Activated CD4-positive, CD25-positive, alpha-beta regulatory T cell treated with anti-CD3 and anti-CD28 coated beads, Interleukin-2, amount 50 U/mL, for 16 hours (primary cell): ENCODE measurements at places on chromosomes 2 and 18.

- DNase-seq, result no peak
Observed at GRCh38 chr2:36147670-36148390, 207.7 kb upstream of the CRIM1 start.

DNA sequence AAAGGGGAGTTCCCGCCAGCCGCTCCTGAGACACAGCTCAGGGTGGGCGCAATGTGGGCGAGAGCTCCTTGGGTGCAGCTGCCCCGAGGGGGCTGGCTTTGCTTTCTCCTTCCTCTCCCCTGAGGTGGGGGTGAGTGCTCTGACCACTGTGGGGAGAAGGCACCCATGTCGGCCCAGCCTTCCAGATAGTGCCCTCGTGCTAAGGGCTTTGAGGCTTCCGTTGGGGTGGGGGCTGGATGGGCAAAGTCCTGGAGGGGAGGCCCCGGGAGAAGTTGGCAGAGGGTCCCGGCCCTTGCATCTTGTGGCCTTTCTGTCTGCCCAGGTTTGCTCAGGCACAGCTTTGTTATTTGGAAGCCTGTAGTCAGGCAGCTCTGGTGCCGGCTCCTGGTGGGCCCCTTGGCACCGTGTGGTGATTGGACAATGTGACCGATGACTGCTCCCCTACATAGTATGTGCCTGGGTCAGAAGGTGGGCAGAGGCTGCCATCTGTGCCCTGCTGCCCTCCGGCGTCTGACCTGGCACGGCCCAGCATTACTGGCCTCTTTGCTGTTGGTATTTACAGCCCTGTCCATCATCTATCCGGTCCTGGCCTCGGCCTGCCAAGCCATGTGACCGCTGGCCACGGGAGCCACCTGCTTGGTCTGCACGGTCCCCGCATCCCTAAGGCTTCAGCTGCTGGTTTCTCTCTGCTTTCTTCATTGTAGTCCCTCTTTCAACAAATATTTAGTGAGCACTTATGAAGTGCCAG lies 50.8 kb downstream of the TWIST2 start:
- DNase-seq, result no peak

GRCh38 chr2:201347138-201347537 lies 10.0 kb downstream of the FLACC1 start:
- no peak for DNase-seq

- no peak for DNase-seq
Observed at GRCh38 chr18:79248495-79249060, 147.2 kb upstream of the NFATC1 start.

DNA sequence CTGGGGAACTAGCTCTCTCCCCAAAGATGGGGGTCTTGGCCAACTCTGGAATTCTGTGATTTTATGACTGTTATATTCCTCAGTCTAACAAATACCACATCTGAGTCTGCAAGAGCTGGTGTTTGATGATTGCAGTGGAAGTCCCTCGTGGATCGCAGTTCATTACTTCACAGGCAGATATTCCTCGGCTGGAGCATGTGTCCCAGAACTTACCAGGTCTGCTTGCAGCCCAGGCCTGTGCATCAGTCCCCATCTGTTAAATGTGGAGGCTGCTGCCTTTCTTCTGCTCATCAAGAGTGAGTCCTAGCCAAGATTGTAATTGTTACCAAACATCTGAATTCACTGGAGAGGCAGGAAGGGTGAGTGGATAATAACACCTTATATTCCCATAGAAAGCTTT lies 55.5 kb downstream of the PRKCE start:
- DNase-seq, result no peak
